ENCODE measurements at places on chromosomes 16 and 17.
A peak's percentile ranks its signal among the peaks of the same experiment; 100 is the strongest.

- DNase-seq, result peak; percentile 3
These were observed 2.1 kb downstream of the PRKCA start for GRCh38 chr17:66304304-66305174.

DNA sequence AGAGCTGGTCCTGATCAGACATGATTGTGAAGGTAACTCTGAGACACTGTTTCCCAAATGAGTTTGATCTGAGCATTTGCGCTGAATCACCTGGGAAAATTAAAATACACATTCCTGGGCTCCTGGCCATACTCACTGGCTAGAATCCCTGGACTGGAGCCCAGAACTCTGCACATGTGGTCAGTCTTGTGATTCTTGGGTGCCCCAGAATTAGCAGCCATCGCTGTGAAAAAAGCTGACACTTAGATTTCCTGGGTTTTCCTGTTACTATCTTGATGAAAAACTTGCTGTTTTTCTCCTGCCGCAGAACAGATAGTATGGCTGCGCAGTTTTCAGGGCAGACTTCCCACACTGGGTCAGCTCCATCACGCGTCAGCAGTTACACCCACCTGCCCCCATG is 24.6 kb downstream of the NECAB2 start:
- peak; percentile 43 for DNase-seq

DNA sequence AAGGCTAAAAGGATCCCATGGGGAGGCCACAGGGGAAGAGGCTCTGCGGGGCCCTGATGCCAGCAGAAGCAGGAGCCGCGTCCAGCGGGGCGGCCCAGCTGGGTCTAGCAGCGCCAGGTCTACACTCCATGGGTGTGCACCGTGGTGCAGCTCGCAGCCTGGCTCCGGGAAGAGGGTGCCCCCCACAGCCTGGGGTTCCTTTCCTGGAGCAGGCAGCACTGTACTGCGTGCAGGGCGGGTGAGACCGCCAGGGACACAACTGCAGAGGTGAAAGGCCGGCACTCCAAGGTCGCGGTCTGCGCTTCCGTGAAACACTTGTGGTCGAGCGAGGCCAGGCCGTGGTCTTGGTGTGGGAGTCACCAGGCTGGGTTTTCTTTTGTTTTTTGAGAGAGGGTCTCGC is 6.5 kb upstream of the CCDC154 start:
- DNase-seq, result no peak

- DNase-seq, result no peak
These were observed 170.7 kb downstream of the NTN1 start for GRCh38 chr17:9192010-9192409.

GRCh38 chr17:65231086-65231485 is 93.9 kb downstream of the RGS9 start:
- DNase-seq, result no peak

DNA sequence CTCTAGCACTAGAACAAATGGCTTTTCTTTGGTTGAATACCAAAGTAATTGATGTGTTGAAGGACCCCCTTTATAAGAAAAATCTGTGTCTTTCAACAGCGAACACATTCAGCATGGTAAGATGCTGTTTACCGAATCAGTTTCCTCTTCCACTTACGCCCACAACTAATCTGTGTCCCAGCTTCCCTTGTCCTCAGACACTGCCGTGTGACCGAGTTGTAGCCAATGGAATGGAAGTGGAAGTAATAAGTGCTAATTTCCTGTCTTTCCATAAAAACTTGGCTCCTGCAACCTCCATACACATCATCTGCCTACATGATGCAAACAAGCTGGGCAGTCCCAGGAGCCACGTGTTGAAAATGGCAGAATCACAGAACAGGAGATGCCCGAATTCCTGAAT is 10.4 kb downstream of the CDIPT start:
- DNase-seq, result peak; percentile 13

Data from amygdala (tissue), 56 donors.